Muscle of leg (tissue), 16 donors: ENCODE measurements at places on chromosomes 7 and 10. TPM values are rescaled to one million over a fixed set of nuclear protein-coding genes. Genes with fewer than 3 reads are reported as not detected.

- DNase-seq: peak; percentile 43
Measured at GRCh38 chr7:91683823-91684222, 196.7 kb downstream of the MTERF1 start.

- no peak for DNase-seq
Measured at GRCh38 chr7:32658467-32658869, 163.2 kb downstream of the AVL9 start.

DNA sequence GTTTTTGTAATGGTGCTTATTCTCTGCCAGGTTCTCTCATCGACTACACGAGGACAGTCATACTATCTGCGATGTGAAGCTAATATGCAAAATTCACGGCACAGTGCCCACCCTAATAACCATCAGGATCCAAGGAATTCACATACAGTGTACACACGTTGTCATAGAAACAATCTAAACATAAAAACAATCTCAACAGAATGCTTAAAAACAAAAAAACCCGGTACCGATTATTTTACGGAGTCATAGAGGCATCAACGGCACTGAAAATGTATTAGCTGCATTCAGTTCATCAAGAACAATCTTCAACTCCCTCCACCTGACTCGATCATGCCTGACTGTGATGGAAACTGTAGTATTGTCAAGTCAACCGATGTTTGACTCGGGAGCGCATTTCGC lies 628 bp downstream of the MRPS33 start:
- peak; percentile 68 for DNase-seq

DNA sequence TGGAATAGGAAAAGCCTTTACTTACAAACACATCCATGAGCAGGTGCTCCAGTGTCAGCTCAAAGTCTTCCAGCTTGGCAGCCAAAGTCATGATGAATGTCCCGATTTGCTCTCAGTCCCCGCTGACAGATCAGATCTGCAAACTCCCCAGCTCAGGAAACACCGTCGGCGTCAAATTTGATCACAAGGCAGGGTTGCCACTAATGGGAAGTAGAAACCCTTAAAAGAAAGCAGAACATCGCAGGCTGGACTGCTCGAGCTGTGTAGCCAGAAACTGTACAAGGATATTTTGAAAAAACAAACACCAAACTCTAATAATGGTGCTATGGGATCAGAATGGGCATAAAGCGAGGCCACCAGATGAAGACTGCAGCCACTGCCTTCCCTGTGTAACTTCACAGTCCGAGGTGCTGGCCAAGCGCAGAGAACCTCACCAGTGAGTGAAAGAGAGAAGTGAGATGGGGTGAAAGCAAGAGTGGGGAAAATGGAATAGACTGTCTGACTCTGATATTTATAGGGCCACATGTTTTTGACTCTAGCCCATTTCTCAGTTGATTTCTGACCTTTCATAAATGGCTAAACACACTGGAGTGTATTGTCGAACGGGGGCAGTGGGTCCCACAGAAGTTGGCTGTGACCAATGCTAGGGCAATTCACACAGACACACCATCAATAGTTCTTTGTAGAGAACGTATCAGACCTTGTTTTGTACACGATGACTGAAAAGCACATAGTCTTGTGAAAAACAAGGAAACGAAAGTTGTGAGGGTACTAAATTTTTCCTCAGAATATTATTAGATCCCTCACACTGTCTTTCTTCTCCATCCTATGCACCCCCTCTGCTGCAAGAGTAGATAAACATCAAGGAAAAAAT lies 306.2 kb downstream of the FRMD4A start:
- DNase-seq: peak; percentile 68

- DNase-seq: no peak
Measured at GRCh38 chr7:100975371-100975821, 6.0 kb downstream of the MUC12 start.

- peak; percentile 36 for DNase-seq
Measured at GRCh38 chr7:38756521-38756920, 125.3 kb upstream of the AMPH start.

DNA sequence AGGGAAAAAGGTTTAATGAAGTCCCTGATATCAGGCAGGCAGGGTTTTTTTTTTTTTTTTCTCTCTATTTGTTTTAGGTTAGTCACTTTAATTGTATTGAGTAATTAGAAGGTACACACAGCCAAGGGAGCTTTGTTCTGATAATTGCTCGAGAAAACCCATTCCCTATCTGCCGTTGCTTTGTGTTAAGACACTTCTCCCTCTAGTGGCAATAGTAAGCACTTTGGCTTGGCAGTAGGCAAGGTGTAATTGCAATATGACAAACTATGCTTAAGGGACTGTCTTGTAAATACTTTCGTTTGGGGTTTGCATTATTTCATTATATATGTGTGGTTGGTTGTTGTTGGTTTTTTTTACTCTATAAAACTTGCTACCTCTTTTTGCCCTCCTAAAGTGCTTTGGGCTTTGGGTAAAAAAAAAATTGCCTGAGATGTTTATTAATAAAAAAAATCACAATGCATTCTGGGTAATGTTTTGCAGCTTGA lies 113.4 kb downstream of the BTRC start:
- DNase-seq: peak; percentile 77

GRCh38 chr7:68288144-68288593 lies 1291.5 kb downstream of the TYW1 start:
- DNase-seq: peak; percentile 76

GRCh38 chr7:8295638-8296361 lies 33.8 kb upstream of the ICA1 start:
- DNase-seq: peak; percentile 83

DNA sequence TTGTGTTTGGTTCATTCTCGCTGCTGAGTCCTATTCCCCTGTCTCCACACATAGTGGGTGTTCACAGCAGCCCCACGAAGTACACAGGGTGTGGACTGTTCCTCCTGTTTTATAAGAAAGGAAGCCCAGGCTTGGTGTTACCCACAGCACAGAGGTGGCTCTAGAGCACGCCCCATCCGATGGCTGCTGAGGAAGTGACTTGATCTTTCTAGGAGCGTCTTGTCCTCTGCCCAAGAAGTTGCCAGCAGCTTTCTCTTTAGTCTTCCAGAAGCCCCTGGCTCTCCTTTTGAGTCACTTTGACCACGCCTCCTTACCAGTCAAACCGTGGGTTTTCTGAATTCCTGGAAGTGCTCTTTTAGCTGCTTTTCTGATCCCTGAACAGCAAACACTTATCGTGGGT lies 94.0 kb downstream of the GRK5 start:
- DNase-seq: no peak

DNA sequence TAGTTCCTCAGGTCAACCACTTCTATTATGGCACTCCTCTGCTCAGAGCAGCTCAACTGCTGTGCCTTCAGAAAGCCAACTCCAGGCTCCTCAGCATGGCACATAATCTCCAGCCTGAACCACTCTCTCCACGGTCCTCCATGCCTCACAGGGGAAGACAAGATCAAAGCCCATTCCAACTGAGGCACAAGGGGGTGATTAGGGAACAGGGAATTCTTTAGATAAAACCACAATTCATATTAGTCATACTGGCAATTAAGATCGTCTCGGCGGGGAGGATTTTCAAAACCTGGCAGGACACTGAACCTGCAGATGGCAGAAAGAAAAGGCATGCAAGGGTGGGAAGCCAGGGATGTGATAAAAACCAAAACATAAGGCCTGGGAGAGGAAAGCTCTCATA lies 361.6 kb downstream of the FGFR2 start:
- DNase-seq: no peak

DNA sequence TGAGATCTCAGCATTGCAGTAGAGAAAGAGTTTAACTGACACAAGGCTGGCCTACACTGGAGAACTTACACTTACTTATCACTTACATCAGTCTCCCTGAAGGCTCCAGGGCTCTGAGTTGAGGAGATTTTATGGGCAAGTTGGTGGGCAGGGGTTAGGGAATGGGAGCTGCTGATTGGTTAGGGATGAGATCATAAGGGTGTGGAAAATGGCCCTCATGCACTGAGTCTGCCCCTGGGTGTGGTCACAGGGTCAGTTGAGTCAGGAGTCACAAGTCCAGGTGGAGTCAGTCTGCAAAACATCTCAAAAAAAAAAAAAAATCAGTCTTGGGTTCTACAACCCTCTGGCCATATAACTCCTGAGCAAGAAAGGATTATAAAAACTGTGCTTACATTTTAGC lies 60.5 kb downstream of the PPP1R17 start:
- DNase-seq: no peak

GRCh38 chr10:52488606-52489485 lies 174.8 kb downstream of the DKK1 start:
- DNase-seq: peak; percentile 62

GRCh38 chr7:79713276-79713675 lies 259.8 kb upstream of the MAGI2 start:
- peak; percentile 13 for DNase-seq

Gene ST8SIA6
- total RNA-seq: 1.5 TPM

Gene LLCFC1
- not detected for total RNA-seq

Gene CPED1
- total RNA-seq: 26.6 TPM

Gene ARHGAP19
- total RNA-seq: 8.5 TPM
